ENCODE measurements at places on chromosomes 6 and 20.

GRCh38 chr6:42409581-42409980 is 42.1 kb downstream of the TRERF1 start:
- H3K4me3 ChIP-seq = no peak overlapping the region

DNA sequence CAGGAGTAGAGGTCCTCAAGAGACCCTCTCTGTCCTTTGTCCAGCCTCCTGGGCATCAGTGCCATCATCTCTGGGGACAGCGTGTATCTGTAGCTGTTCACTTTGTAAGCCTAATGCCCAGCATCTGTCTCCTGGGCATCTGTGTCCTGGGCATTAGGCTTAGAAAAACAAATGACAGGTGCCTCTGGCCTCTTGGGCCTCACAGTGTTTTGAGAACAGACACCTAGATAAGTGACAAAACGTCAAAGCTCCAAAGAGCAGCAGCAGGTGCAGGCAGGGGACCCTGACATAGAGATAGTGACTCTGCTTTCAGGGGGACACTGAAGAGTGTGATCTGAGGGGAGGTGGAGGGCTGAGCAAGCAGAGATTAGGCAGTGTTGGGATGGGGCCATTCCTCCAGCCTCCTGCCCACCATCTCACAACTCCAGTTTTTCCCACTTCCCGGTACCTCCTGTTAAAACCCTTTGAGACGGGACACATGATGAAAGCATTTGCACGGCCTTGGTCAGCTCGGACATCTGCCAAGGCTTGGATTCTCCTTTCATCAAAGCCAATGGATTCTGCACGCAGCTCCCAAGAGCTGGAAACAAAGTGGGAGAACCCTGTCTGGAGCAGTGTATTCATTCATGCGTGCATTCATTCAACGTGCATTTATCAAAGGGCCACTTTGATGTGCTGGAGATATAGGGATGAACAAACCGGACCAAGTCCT is 55.5 kb upstream of the CD93 start:
- no peaks in the 10 kb centered on the region for H3K27me3 ChIP-seq
- H3K4me1 ChIP-seq = peaks cover 24% of the 10 kb centered on the region
- H3K36me3 ChIP-seq = no peaks in the 10 kb centered on the region
- H3K27ac ChIP-seq = peak overlapping the region; percentile 45
- no peak for ATAC-seq
- H3K4me3 ChIP-seq = peak overlapping the region; percentile 31

DNA sequence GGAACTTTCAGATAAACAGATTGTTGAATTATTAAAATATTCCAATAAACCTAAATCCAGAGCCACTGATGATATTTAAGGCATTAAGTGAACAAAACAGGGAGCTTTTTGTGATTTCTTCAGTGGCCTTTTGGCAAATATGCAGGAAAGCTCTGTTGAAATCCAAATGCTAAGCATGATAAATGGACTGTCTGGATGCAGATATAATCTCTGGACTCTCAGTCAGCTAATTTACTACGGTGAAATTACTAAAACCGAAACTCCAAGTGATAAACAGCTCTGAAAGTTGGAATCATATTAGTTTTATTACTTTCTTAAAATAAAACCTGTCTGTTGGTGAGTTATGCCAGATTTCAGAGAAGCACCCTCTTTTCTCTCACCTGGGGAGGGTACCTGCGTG is 120.3 kb downstream of the IMPG1 start:
- H3K4me1 ChIP-seq = no peaks in the 10 kb centered on the region
- no peaks in the 10 kb centered on the region for H3K36me3 ChIP-seq
- H3K27me3 ChIP-seq = peaks cover 6% of the 10 kb centered on the region
- ATAC-seq = no peak
- no peak overlapping the region for H3K27ac ChIP-seq
- H3K4me3 ChIP-seq = no peak overlapping the region

DNA sequence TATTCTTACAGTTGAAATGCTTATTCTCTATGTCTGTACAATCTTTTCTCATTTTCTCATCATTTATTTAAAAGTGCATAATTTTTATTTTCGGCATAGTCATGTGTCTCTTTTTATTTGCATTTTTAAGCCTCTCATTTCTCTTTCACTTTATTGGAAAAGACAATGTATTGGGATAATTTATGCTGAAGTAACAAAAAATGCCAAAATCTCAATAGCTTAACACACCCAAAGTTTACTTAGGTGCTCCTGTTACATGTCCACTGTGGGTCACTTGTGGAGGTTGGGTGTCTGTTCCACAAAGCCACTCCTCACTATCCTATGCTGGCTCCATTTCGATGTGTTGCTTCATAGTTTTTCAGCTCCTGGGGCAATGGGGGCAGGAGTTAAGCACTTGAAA is 638.7 kb downstream of the CD109 start:
- no peak overlapping the region for H3K27ac ChIP-seq
- H3K4me1 ChIP-seq = no peaks in the 10 kb centered on the region
- H3K4me3 ChIP-seq = no peak overlapping the region

DNA sequence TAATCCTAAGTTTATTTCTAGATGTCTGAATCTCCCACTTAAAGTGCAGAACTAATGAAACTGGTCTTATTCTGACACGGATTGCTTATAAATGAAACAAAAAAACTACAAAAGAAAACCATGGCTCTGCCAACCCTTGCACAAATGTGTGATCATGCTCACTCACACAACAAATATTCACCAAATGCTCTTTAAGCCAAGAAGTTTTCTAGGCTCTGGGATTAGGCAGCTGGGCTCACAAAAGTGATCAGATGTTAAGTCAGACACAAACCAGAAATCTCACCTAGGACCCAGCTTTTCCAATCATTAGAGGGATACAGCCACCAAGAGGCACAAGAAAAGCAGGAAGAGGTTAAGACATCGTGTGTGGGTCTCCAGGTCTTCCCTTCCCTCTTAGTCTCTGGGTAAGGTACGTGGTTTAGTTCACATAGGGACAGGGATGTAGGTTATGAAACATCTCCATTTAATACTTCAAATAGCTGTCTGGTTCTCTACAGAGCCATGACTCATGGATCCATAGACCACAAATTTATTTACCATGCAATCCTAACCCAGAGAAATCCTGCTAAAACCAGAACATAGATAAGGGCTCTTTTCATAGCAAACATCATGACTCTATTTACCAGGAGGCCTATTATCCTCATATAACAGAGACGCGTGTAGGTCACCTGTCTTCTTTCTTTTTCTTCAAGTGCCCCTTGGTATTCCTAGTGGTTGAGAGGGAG is 165.2 kb downstream of the WDR27 start:
- ATAC-seq = no peak
- no peak overlapping the region for H3K4me3 ChIP-seq
- H3K4me1 ChIP-seq = no peaks in the 10 kb centered on the region
- no peaks in the 10 kb centered on the region for H3K27me3 ChIP-seq
- H3K36me3 ChIP-seq = no peaks in the 10 kb centered on the region

DNA sequence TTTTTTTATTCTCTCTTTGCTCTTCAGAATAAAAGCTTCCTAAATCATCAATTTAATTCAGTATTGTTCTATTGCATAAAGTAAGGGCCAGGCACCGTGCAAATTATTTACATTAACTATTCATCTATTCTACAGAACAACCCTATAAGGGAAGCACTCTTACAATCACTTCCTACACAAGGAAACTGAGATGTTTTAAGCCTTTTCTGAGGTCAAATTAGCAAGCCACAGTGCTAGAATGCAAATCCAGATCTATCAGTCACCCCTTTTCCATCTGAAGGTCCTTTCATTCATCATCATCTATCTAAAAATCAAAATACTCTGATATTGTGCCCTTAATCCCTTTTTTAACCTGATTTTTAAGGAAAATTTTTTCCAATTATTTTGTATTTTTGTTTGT is 31.2 kb downstream of the FRK start:
- peak; percentile 31 for ATAC-seq
- H3K27me3 ChIP-seq = peaks cover 8% of the 10 kb centered on the region
- H3K36me3 ChIP-seq = no peaks in the 10 kb centered on the region
- no peak overlapping the region for H3K4me3 ChIP-seq

DNA sequence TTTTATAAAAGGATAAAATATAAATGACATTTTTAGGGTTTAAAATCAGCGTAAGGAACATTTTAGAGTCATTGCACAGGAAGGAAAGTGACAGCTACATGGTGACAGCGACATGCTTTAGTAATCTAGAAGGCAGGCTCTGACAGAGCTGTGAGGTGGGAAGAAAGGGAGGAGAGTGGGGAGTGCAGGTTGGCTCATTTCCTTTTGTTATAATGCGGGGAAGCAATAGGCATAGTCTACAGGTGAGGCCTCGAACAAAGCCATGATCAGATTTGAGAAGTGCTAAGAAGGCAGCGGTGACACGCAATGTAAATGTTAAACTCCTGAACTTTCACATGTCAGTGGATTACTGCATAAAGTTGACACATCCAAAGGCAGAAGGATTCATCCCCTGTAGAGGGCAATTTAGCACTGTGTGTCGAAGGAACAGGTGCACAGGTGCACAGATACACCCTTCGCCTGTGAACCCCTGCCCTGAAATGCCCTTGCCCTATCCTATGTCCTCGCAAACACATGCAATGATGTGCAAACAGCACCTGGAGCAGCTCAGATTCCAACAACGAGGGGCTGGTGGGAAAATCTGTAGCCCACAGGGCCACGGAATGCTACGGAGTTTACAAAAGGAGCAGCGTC is 32.4 kb upstream of the SMOC2 start:
- no peaks in the 10 kb centered on the region for H3K27me3 ChIP-seq
- ATAC-seq = no peak
- H3K4me1 ChIP-seq = no peaks in the 10 kb centered on the region
- H3K36me3 ChIP-seq = no peaks in the 10 kb centered on the region

GRCh38 chr6:156879186-156879585 is 102.0 kb downstream of the ARID1B start:
- no peak for ATAC-seq
- peaks cover 35% of the 10 kb centered on the region for H3K4me1 ChIP-seq
- no peaks in the 10 kb centered on the region for H3K36me3 ChIP-seq
- no peaks in the 10 kb centered on the region for H3K27me3 ChIP-seq
- H3K4me3 ChIP-seq = no peak overlapping the region

DNA sequence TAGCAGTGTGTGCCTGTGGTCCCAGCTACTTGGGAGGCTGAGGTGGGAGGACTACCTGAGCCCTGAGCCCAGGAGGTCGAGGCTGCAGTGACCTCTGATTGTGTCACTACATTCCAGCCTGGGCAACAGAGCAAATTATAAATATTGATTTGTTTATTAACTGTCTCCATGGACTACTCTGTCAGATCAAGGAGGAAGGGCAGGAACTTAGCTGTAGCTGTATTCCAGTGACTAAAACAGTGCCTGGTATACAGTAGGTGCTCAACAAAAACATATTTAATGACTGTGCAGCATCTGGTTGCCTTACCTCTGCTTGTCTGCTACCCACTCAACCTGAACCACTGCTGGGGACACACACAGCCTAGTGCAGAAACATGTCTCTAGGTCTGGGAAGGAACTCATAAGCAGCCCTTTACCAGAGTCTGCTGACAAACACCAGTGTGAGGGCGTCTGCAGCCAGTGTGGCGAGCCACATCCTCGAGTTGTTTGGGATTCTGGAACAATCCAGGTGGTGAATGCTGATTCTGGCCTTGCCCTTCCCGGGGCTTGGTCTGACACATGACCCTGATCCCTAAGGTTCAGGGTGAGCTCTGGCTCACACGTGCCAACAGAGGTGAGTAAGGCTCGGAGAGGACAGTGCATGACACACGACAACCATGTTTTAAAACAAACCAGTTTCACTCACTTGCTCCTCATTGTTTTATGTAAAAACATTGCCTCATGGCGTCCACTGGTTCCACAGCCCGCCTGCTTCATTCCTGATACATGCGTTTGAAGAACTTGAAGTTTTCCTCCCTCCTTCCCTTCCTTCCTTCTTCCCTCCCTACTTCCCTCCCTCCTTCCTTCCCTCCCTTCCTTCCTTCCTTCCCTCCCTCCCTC is 117.9 kb upstream of the ZNF217 start:
- H3K4me1 ChIP-seq = peaks cover 26% of the 10 kb centered on the region
- H3K27me3 ChIP-seq = no peaks in the 10 kb centered on the region
- ATAC-seq = no peak
- H3K4me3 ChIP-seq = no peak overlapping the region

DNA sequence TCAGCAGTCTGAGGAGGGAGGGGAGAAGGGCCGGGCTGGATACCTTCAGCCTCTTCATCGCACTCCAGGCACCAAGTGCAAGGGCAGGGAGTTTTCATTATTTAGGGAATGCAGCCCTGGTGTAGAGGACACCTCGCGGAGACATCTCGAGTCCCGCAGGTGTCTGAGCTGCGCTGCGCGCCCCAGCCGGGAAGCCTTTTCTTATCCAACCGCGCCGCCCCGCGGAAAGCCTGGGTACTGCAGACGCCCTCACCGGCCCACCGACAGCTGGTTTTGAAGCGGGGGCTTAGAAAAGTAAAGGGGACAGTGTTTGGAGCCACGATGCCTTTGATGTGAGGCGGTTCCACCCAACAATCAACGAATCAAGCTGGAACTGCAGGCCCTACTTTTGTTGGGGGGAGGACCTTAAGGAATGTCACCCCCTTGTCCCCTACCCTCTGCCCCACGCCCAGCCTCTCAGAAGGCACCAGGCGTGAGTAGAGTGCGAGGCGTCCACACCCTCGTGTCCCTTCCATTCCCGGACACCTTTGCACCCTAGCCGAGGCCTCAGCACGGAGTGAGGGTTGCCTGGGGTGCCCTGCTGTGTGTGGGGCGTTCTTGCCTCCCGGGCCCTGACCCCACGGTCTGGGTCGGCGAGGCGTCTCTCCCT is 8.6 kb downstream of the NKX2-2 start:
- no peaks in the 10 kb centered on the region for H3K4me1 ChIP-seq
- H3K27ac ChIP-seq = no peak overlapping the region
- peaks cover 51% of the 10 kb centered on the region for H3K27me3 ChIP-seq

- peaks cover 36% of the 10 kb centered on the region for H3K4me1 ChIP-seq
- no peak for ATAC-seq
- peak overlapping the region; percentile 84 for H3K27ac ChIP-seq
- peaks cover 32% of the 10 kb centered on the region for H3K36me3 ChIP-seq
- H3K27me3 ChIP-seq = no peaks in the 10 kb centered on the region
Measured at GRCh38 chr6:161061576-161061975, 70.0 kb downstream of the MAP3K4 start.

DNA sequence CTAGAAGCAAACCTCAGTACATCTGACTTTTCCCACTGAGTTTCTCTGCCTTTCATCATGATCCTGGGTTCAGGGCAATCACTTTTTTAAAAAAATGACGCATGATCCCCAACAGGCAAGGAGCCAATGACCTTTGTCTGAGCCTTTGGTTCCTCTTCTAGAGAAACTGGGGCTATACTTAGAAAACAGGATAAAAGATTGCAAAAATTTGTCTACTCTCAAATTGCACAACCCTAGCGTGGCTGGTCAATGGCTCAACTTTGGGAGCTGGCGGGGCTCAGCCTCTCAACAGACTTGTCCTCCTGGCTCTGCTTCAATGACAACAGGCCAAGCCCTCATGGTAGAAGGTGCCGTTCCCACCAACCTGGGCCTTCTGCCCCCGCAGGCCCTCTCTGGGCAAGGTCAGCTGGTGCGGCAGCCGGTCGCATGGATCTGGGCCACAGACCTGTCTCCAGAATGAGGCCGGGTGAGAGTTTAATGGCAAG is 48.7 kb downstream of the PDYN start:
- H3K36me3 ChIP-seq = no peaks in the 10 kb centered on the region
- H3K4me3 ChIP-seq = no peak overlapping the region

DNA sequence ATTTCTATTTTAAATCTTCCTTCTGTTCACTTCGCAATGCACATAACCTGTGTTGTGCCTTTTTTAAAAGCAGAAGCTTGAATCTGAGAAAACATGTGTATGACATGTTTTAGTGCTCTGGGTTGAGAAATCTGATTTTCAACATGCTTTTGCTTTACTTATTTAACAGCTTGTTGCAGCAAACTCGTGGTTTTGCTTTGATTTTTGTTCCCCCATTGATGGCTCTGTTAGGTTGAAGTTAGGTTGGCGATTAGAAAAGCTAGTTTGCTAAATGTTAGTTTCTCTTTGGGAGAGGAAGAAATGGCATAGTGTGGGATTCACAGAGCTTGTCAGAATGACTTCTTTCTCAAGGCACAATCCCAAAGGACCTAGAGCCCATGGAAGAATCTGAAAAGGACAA is 170.8 kb downstream of the TMEM242 start:
- H3K27me3 ChIP-seq = no peaks in the 10 kb centered on the region
- no peak overlapping the region for H3K4me3 ChIP-seq
- ATAC-seq = no peak
- no peak overlapping the region for H3K27ac ChIP-seq
- H3K4me1 ChIP-seq = peaks cover 8% of the 10 kb centered on the region
